Activated CD8-positive, alpha-beta memory T cell treated with anti-CD3 and anti-CD28 coated beads for 1 hour (primary cell): ENCODE measurements at places on chromosomes 1 and 21.

- no peak for DNase-seq
Observed at GRCh38 chr1:119371815-119372214, 3.2 kb downstream of the HAO2 start.

DNA sequence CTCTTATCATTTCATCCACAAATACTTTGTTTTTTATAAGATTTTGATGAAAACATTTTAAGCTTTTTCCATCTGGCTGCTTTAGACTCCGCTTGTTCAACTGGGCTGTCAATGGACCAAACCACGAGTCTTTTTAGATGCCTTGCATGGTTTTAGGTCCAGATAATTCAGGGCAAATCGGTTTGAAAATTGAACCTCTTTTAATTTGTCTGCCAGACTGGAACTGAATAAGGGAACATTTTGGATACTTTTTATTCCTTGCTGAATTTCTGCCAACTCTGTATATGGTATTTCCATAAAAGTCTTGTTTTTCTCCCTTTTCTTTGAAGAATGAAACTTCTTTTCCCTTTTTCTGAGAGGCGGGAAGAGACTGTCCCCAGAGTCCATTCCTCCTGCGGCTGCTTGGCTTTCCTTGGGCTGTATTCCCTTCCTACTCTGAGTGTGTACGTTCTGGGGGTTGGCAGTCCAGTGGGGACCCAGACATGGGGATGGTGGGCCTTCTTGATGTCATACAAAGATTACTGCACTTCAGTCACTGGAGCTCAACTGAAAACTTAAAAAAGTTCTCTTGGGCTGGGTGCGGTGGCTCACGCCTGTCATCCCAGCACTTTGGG, 46.5 kb upstream of the CNN3 start:
- DNase-seq: no peak

DNA sequence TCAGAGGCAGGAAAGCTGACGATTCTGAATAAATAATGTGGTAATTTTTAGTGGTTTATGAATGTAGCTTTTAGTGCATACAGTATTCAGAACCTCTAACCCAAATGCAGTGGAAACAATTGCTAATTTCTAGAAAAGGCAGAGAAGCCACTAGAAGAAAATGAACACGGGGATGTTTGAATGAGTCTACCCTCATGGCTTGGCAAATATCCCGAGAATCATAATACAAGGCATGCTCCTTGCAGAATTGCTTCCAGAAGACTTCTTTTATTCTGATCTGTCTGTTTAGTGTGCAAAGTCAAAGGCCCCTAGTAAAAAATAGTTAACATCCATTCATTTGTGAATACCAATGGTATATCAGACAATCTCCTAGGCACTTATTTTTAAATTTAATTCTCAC, 246.8 kb downstream of the LMO4 start:
- DNase-seq: no peak

DNA sequence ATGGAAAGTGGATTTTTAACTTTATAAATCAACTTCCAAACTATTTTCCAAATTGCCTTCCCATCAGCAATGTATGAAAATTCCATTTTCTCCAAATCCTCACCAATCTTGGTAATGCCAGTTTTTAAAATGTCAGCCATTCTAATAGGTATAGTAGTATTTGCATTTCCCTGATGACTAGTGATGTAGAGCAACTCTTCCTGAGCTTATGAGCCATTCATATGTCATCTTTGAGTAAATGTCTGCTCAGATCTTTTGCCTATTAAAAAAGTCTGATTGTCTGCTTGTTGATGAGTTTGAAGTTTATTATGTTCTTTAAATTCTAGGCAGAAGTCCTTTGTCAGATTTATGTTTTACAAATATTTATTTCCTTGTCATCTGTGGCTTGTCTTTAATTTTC, 54.7 kb downstream of the KDM1A start:
- DNase-seq: no peak

- DNase-seq: no peak
Observed at GRCh38 chr1:5568321-5568720, 423.9 kb downstream of the NPHP4 start.

- DNase-seq: no peak
Observed at GRCh38 chr1:39082811-39083576, 56.8 kb downstream of the NDUFS5 start.

DNA sequence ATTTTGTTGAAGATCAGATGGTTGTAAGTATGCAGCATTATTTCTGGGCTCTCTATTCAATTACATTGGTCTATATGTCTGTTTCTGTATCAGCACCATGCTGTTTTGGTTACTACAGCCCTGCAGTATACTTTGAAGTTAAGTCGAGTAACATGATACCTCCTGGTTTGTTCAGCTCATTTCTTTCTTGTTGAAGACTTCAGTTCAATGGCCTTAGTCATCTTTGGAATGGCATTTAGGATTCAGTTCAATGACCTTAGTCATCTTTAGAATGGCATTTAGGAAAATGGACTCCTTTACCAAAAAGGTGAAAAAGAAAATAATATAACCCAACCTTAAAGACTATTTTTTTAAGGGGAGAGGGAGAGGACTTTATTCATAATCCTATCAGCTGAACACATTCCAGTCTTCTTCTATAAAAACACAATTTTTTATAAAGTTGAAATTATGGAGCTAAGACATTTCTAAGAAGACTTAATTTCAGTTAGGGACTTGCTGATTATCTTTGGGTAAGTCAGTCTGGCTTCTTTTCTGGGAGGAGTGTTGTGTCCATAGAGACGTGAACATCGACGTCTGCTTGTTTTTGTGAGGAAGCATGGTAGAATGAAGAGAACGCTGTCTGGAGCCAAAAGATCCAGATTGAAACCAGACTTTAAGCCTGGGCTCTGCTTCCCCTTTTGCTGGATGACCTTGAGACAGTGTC, 48.3 kb downstream of the DDR2 start:
- DNase-seq: no peak
